ENCODE measurements at places on chromosomes 5 and 9. TPM values are rescaled to one million over a fixed set of nuclear protein-coding genes. Genes with fewer than 3 reads are reported as not detected.

SCGB3A1 gene
- total RNA-seq, result not detected

ARHGEF37 gene
- total RNA-seq, result 11.9 TPM

ERMP1 gene
- total RNA-seq, result 10.0 TPM

SLC23A1 gene
- not detected for total RNA-seq

PLEKHG4B gene
- total RNA-seq, result 0.46 TPM

DNA sequence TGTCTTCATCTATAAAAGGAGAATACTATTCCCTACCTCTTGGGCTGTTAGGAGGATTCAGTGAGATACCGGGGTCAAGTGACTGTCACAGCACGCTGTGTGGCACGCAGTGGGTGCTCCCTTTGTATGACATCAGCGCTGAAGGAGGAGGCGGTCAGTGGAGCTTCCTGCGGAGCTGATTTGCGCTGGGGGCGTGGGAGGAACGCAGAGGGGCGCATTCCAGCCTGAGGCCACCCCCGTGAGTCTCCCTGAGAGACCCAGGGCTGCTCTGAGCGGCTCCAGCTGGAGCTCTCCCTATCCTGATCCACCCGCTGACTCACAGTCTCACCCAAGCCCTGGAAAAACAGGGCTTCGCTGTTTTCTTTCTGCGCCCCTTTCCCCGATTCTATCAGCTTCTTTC, 24.3 kb upstream of the NEURL1B start:
- no peaks in the 10 kb centered on the region for H3K36me3 ChIP-seq
- no peak overlapping the region for H3K4me3 ChIP-seq
- H3K4me1 ChIP-seq, result no peaks in the 10 kb centered on the region
- H3K27ac ChIP-seq, result peak overlapping the region; percentile 66

DNA sequence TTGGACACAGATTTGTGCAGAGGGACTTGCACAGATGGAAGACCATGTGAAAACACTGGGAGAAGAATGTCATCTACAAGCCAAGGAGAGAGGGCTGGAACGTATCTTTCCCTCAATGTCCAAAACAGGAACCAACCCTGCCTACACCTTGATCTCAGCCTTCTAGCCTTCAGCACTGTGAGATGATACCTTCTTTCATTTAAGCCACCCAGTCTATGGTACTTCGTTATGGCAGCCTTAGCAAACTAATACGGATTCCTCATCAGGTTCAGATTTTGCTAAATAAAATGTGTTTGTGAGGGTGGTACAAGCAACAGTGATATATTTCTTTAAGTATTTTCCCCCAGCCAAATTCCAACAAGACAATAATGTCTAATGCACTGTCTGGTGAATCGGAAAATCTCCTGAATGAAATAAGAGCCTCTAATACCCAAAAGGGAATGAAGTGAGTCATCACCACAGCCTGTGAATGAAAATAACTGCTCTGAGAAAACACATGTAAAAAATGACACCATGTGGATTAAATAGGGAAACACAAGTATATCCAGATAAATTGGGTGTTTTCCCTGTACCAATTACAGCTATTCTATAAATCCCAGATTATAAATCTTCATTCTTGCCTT, 182.8 kb upstream of the TARS1 start:
- no peaks in the 10 kb centered on the region for H3K27me3 ChIP-seq
- H3K4me1 ChIP-seq, result no peaks in the 10 kb centered on the region

GRCh38 chr5:161691911-161692310, 6.4 kb downstream of the GABRA6 start:
- H3K36me3 ChIP-seq, result no peaks in the 10 kb centered on the region
- H3K4me3 ChIP-seq, result no peak overlapping the region
- H3K4me1 ChIP-seq, result no peaks in the 10 kb centered on the region
- DNase-seq, result no peak

DNA sequence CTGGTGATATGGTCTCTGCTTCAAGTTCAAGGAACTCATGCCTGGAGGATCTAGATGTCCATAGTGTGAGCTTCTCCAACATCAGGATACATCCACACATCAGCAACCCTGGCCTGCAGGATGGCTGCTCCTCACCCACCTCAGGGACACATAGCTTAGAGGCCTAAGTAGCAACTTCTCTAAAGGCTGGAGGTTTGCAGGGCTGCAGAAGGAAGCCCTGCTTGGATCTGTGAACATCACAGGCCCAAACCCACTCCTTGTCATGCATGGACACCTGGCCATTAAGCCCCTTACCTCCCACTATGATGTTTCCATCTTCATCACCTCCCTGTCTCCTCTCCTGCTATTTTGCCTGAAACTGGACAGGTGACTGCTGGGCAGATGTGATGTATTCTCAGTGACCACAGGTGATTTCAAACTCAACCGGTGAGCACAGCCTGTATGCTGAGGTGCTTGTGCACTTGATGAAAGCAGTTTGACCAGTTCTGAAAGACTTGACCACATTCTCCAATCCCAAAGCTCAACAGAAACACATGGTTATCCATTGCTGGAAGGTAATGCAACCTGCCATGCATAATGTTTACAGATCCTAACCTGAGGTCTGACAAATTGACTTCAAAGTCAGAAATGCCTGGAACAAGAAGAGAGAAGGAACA, 205.2 kb downstream of the FSTL4 start:
- DNase-seq, result no peak
- peaks cover 26% of the 10 kb centered on the region for H3K27me3 ChIP-seq
- no peak overlapping the region for H3K4me3 ChIP-seq
- no peaks in the 10 kb centered on the region for H3K36me3 ChIP-seq
- H3K27ac ChIP-seq, result no peak overlapping the region

- no peak overlapping the region for H3K4me3 ChIP-seq
- H3K36me3 ChIP-seq, result no peaks in the 10 kb centered on the region
- H3K4me1 ChIP-seq, result no peaks in the 10 kb centered on the region
- DNase-seq, result no peak
These were observed 83.5 kb upstream of the CCL21 start for GRCh38 chr9:34793428-34793827.

GRCh38 chr5:123104607-123105006, 15.6 kb downstream of the PRDM6 start:
- no peak for DNase-seq
- H3K4me1 ChIP-seq, result peaks cover 3% of the 10 kb centered on the region
- peaks cover 3% of the 10 kb centered on the region for H3K27me3 ChIP-seq
- H3K36me3 ChIP-seq, result no peaks in the 10 kb centered on the region
- no peak overlapping the region for H3K27ac ChIP-seq

DNA sequence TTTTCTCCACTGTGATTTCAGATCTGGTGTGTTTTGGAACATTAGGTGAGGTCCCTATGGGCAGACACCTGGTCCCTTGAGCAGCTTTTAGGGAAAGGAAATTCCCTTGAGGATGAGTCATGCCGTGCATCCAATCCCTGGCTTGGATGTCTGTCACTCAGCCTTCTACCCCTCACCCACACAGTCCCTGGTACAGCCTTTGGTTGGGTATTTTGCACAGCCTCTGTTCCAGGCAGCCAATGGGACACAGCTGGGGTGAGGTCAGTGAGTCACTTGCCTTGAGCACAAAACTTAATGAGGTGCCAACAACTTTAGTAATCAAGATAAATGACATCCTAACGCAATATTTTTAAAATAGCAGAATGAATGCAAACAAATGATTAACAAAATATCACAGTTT, 22.7 kb upstream of the SVEP1 start:
- H3K36me3 ChIP-seq, result no peaks in the 10 kb centered on the region
- H3K4me3 ChIP-seq, result no peak overlapping the region
- no peaks in the 10 kb centered on the region for H3K27me3 ChIP-seq
- DNase-seq, result no peak

Data from esophagus muscularis mucosa (tissue), 4 donors.